ENCODE measurements at places on chromosomes 2 and 18.

DNA sequence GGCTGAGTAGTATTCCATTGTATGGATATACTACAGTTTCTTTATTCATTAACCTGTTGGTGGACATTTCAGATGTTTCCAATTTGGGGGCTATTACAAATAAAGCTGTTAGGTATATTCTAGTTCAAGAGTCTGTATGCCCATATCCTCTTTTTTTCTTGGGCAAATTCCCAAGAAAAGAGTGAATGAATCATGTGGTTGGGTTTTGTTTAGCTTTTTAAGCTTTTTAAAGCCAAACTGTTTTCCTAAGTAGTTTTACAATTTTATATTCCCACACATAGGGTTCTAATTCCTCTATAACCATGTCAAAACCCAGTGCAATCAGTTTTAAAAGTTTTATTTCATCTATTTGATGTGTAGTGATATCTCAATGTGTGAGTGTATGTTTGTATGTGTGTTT, 44.9 kb upstream of the BAZ2B start:
- no peak for DNase-seq

DNA sequence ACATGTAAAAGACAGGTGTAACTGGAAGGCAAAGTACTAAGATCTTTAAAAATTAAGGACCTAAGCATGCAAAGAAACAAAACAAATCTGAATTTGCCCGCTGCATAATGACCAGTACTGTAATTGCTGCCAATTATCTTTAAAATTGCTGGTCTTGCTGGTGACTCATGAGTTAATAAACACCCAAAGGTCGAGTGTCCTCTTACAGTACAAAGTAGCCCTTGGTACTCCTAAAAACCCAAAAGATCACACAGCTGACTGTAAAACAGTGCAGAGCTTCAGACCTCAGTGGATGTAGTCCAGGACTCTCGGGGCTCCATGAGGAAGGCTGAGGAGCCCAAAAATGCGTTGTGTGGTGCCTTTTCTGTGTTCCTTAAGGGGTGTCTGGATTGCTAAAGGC, 308.7 kb downstream of the CNTNAP5 start:
- DNase-seq: no peak

DNA sequence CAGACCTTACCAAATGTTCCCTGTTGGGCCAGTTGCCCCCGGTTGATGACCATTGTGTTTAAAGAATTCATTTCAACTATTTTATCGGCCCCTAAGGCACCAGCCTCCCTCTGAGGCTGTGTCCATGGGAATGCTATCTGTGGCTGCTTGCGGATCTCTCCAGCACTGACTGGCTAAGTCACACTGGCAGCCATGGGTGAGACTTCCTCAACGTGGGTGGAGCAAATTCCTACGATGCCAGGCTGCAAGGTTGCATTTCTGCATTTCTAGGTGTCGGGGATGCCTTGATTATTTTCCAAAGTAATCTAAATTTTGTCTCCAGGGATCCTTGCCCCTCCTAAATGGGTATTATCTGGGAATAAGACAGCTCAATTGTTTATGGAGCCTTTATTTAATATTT, 6.2 kb downstream of the CXCR4 start:
- no peak for DNase-seq

DNA sequence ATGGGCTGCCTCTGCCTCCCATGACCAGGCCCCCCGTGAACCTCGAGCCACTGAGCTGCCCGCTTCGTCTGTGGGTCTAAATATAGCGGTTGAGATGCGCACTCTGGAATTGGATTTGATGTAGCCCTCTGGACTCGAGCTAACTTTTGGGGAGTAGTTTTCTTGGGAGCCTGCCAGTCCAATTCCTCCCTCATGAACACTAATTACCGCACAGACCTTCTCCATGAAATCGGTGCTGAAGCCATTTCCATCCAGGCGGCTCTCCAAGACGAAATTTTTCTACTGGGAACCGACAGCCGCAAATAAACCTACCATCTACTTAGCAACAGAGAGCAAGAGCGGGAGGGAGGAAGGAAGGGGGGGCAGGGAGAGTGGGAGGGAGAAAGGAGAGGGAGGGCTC, 63.6 kb downstream of the CELF4 start:
- DNase-seq: no peak

GRCh38 chr2:102356381-102356712, 751 bp downstream of the IL18R1 start:
- no peak for DNase-seq
